Progenitor cell of endocrine pancreas (in vitro differentiated cells): ENCODE measurements at places on chromosomes 5 and 9.

DNA sequence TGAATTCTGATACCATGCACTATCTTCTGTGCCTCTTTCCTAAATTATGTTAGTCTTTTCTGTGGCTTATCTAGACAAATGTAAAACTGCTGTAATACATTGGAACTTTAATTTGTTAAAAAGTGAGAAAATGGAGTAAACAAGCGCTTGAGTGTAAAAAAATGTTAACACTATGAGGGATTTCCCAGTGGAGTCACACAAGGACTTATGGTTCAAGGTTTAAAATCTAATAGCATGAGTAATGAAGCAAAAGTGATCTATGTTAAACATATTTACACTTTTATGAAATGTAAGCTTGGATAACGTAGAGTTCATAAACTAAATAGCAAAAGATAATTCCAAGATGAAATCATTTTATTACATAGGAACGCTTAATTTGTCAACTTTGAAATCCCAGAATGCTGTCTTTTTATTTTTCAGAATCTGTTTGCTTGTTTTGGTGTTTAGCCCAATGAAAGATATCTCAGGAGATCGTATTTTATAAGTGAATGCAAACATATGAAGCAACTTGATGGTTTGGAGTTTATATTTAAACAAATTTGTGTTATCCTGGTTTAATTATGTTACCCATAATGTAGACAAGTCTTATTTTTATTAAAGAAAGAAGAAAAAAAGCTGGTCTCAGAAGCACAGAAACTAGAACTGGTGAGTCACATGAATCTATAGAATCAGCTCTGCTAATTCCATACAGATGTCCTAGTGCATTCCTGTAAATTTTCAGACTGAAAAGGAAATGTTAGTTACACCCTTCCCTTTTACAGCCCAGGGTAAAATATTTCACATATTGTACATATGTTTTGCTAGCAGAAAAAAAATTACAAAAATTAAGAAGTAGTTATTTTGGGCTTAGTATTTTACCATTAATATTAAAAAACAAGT is 34.2 kb upstream of the FBN2 start:
- DNase-seq: no peak

DNA sequence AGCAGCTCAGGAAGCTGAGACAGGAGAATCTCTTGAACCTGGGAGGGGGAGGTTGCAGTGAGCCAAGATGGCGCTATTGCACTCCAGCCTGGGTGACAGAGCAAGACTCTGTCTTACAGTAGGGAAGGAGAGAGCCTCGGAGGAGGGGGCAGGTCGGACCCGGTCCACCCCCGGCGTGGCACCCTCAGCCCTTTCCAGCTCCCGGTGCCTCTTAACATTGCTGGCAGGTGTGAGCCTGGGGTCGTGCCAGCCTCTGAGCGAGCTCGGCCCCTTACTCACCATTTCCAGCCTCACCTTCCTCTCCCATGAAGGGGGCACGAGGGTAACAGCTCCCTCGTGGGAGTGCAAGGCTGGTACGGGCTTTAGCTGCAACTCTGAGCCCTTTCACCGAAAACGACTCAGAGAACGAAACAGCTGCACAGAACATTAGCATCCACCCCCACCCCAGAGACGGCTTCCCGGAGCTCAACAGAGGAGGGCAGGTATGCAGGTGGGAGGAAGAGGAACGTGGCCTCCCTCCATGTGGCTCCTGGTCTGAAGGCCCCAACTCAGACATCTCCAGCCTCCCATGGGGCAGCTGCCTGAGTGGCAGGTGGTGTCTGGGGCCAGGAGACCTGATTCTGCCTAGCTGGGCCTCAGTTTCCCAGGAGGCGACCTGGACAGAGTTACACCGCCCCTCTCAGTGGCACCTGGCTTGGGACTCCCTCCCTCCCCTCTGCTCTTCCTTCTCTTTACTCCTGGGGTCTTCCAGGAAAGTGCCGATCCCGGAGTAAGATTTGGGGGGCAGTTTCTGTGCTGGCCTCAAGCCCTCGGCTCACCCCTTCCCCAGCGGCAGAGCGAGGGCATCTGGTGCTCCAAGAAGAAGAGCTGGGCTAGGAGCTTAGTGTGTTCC is 28.5 kb upstream of the ABO start:
- DNase-seq: no peak

DNA sequence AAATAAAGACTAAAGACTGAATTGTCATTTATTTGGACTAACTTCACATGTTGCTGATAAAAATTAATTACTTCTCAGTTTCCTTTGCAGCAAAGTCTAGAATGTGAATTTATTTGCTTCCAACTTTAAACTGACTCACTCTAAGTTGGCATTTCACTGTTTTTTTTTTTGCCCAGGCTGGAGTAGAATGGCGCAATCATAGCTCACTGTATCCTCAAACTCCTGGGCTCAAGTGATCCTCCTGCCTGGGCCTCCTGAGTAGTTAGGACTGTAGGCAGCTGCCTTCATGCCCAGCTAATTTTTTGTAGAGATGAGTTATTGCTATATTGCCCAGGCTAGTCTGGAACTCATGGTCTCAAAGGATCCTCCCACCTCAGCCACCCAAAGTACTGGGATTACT is 3.5 kb downstream of the CCNB1 start:
- DNase-seq: no peak

GRCh38 chr9:35089434-35089833 is 7.0 kb downstream of the PIGO start:
- DNase-seq: no peak

DNA sequence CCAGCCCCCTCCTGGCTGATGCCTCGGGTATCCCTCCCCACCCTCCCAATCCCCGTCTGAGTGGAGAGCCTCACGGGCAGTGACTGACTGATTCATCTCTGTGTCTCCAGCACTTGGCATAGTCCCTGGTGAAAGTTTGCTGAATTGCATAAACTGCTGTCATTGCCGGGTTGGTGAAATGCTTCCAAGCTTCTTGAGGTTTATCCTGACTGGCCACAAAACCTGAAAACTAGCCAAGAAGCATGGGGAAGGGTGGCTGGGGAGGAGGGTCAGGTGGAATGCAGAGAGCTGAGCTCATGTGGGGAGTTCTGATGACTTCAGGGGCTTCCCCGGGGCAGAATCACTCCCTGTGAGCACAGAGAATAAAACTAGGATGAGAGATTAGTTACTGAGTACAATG is 56.9 kb upstream of the GGTA1 start:
- DNase-seq: no peak

DNA sequence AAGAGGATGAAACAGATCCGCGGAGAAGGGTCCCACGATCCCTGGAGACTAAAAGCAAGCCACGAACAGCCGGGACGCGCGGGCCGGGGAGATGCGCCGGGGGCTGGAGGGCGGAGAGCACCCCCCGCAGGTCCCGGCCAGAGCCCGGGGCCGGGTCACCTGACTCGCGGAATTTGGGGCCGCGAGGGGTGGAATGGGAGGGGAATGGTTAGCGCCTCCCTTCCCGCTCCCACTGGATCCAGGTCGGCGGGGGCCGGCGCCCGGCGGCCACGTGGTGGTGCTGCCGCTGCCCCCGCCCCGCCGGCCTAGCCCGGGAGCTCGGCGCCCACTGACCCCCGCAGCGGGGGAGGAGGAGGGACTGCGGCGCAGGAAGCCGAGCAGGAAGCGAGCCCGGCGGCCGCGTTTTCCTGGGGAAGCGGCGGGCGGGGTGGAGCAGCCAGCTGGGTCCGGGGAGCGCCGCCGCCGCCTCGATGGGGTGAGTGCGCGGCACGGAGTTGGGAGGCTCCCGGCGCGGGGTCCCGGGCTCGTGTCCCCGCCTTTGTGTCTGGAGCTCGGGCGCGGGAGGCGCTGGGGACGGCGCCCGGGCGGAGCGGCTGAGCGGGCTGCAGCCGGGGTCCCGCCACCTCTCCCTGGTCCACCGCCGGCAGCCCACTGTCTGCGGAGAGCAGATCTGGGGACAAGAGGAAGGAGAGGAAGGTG is at the start of gene RAI14:
Gene RAI14 (plus strand): TSS at position 328 of the 699 bp plus-strand sequence. CDS start 30,592 bp downstream, outside the sequence.
- DNase-seq: peak; percentile 67

GRCh38 chr9:16293610-16294009 is 576.9 kb downstream of the BNC2 start:
- DNase-seq: no peak

- no peak for DNase-seq
Observed at GRCh38 chr5:26245321-26245720, 793.1 kb downstream of the CDH9 start.
